ENCODE measurements at places on chromosomes 1 and 21.

- no peak for DNase-seq
Observed at GRCh38 chr1:26593385-26593784, 63.8 kb downstream of the RPS6KA1 start.

DNA sequence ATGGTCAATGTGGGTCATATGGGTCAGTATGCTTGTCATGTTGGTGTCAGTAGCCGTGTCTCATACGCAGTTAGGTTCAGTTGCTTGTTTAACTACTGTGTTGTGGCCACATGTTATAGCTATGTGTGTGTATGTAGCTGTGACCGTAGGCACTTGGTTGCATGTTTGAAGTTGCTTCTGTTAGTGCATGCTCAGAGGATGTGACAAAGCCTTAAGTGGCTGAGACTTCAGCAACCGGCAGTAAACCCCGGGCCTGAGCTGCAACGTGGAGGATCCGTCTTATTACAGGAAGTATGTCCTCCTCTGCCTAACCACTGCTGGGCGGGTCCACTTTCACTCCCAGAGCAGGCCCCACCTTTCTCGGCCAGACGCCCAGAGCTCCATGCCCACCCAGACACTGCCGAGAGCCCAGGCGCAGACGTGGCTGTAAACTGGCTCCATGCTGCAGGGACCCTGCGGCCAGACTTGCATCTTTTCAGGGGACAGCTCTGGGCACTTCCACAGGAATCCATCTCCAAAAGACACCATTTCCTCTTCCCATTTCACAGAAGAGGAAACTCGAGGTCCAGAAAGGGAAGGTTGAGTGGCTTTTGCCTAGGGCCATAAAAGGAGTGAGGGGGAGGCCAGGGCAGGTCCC is 2.2 kb downstream of the TCEA3 start:
- no peak for DNase-seq

GRCh38 chr1:34266127-34266951 is 89.6 kb downstream of the C1orf94 start:
- no peak for DNase-seq

GRCh38 chr1:175390081-175390481 is 197.5 kb upstream of the KIAA0040 start:
- no peak for DNase-seq

DNA sequence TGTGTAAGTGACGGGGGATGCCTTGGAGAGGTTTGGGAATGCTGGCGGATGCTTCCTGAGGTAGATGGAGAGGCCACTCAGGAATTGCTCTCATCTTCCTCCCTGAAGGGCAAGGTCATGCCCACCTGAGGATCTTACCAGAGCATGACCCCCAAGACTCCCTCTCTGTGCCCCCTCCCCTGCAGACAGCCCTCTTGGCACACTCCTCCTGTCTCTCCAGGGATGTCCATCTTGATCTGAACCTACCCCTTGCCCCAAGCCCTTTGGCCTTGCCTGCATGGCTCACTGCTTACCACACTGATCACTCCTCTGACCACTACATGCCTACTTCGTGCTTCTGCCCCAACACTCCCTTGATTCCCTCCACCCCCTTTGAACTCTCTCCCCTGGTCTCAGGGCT is 17.9 kb upstream of the MPL start:
- no peak for DNase-seq

DNA sequence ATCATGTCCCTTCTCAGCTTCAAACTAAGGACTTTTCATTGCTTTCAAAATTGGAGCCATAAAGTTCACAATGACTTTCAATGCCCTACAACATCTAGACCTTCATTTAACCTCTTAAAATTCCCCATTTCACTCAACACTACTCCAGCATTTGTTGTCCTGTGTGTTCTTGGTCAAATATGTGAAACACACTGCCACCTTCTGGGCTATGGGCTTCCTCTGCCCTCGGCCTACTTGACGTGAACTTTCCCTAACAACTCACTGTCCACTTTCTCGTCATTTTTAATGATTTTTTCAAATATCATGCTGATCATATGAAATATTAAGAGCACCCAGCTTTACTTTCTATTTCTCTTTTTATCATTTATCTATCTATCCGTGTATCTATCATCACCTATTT is 2018.4 kb downstream of the NCAM2 start:
- DNase-seq, result no peak

DNA sequence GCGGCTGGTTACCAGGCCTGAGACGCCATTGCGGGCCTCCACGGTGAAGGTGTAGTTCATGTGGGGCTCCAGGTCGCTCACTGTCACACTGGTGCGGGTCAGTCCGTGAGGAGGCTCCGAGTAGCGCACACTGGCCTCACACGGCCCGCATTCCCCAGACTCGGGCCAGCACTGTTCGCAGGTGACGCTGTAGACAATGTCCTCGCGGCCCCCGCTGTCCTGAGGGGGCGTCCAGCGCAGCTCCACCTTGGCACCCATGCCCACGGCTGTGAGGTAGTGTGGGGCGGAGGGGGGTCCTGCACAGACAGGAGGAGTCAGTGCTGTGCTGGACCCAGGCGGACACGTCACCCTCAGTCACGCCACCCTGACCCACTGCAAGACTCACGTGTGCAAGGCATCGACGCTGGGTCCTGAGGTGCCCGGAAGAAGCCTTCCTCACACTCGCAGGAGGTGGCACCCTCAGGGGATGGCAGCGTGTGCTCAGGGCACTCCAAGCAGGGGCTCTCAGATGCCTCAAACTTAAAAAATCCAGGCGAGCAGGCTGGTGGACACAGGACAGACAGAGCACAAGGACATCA is 17.9 kb downstream of the EPHA2 start:
- DNase-seq, result no peak

DNA sequence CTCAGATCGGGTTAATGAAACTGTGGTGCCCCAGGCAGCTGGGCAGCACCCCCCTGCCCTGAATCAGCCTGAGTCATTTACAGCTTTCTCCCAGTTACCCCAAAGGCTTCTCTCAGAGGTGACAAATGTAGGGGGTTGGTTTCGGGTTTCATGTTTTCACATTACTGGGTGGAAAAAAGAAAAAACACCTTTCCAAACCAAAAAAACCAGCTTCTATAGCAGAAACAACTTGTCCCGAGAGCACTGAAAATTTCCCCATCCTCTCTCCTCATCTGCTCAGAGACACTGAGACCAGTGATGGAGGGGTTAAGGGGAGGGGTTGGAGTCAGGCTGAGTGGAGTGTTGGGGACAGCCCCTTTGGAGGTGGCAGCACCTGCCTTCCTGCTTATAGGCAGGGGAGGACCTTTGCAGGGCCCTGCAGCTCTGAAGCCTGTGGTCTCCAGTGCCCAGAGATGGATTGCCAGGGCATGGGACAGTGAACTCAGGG is 15.6 kb downstream of the UTP11 start:
- no peak for DNase-seq

- DNase-seq, result no peak
Observed at GRCh38 chr1:30743584-30744059, 14.0 kb downstream of the LAPTM5 start.

DNA sequence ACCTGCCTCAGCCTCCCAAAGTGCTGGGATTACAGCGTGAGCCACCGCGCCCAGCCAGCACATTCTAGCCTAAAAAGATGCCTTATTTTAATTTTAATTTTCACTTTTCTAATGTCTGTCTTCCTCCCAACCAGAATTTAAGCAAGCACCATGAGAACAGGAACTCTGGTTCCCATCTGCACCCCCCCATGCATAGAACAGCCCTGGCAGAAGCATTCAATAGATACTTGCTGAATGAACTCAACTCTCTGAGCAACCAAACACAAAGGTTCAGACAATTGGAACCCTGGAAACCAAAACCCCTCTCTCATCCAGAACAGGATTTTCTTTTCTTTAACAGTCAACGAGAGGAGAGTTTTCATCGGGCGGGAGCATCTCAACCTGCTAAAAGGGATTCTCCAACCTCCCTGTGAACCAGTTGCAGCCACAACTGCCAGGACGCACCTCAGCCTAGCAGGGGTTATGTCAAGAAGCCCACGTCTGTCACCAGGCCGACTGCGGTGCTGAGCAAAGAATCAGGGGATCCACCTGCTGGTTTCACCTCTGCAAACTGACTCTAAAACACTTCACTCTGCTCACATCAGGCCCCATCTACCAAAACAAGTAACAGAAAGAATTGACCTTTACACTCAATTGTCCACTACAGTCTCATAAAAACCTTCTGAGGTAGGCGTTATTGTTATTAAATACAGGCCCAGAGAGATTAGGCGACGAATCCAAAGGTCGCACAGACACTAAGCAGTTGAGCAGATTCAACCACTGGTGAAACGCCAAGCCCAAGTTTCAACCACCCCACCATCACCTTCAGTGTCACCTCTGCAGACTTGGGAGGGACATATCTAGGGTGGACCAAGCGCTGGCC is 1.7 kb downstream of the KIAA2013 start:
- DNase-seq, result no peak

DNA sequence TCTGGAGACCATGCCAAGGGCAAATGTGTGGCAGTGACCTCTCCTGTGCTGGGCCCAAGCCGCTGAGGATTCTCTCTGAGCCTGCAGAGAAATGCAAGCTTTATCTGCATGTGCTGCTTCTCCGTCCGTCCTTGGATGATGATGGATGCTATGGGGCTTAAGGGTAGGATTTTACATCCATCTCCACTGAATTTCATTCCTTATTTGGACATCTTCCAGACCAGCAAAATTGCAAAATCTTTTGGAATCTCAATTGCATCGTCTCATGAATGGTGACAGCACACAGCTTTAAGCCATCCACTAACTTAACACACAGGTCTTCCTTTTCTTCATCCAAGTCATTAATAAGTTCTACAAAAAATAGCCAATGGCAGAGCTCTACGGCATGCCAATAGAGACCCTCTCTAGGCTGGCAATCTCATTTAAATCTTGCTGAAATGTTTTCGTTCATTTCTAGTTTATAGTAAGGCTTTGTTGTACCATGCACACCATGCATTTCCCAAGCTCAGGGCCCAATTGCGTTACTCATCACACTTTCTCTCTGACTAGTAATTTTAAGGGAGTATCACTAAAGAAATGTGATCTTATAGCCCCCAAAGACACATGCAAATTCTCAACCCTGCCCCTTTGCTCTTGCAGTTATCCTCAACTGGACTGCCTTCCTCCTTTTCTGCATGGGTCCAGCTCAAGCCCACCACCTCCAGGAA is 11.1 kb downstream of the BATF3 start:
- DNase-seq, result no peak

DNA sequence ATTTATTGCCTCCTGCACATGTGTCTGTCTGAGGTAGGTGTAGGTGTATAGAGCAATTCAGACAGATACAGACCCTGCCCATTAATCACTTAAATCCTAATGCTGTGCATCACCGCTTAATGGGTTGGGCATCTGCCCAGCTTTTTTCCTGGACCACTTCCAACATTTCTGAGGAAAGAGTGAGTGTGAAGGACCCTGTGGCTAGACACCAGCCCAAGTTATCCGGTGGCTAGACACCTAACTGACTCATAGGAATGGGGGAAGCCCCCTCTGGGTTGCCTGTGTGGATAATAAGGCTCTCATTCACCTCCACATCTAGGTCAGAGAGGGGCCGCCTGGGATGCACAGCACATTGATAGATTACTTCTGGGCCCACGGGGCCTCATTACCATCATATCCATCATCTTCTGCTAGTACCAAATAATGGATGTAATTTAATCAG is 121.1 kb upstream of the RAVER2 start:
- no peak for DNase-seq

- peak; percentile 45 for DNase-seq
Observed at GRCh38 chr1:40848530-40849189, 13.5 kb downstream of the CITED4 start.

- DNase-seq, result no peak
Observed at GRCh38 chr1:107896936-107897335, 68.0 kb downstream of the VAV3 start.

DNA sequence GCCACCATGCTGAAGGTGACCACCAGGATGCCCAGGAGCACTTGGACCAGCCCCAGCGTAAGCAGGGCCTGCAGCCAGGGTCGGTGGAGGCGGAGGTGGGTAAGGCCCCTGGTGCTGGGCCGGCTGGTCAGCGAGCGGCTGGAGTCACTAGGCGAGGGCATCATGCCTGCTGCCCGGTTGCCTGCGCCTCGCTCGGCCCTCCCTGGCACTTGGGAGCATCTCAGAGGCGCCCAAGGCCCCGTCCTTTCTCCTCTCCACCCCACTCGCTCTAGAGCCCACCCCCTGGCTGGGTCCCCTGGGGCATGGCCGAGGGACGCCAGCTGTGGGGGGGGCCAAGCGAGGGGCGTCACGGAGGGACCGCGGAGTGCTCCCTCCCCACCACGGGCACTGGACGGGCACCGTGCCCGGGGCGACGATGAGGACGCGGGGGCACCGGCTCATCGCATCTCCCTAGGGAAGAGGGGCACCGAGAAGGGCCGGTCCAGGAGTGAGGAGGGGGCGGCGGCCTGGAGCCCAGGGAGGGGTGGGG is 505 bp downstream of the ENTREP3 start:
- DNase-seq, result no peak

DNA sequence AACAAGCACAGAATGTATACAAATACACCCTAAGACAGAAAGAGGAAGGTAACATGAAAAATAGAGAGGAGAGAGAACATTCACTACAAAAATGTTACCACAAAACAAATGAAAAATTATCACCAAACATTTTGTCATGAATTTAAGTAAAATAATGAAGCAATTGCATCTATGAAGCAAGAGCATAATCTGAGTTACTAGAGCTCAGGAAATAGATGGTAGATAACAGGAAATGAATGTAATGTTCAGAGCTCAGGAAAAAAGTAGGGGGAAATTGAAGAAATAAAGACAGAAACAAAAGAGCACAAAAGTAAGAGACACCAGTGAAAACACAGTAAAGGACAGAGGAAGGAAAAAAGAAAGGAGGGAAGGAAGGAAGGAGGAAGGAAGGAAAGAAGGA is 19.4 kb downstream of the SEC16B start:
- no peak for DNase-seq

GRCh38 chr1:186957314-186957713 is 128.6 kb downstream of the PLA2G4A start:
- no peak for DNase-seq

GRCh38 chr21:43734131-43734927 is 15.4 kb downstream of the PDXK start:
- no peak for DNase-seq

GRCh38 chr1:33244143-33244808 is 12.0 kb upstream of the ZNF362 start:
- DNase-seq, result no peak

DNA sequence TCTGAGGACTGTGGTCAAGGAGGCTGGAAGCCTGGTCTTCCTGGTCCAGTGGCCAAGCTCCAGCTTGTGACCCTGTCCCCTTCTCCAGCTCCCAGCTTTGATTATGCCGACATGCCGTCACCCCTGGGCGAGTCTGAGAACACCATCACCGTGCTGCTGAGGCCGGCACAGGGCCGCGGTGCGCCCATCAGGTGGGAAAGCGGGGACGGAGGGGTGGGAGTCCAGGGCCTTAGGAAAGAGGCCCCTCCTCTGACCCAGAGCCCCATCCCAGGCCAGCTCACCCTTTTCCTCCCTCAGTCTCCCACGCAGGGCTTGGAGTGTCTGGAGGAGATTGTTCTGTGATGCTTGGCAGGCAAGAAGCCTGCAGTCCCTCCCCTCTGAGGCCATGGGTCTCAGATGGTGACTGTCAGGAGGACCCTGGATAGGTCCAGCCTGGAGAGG is 43.6 kb downstream of the PTPRU start:
- no peak for DNase-seq

GRCh38 chr1:221157026-221157761 is 278.0 kb downstream of the HLX start:
- no peak for DNase-seq

- no peak for DNase-seq
Observed at GRCh38 chr1:236699366-236699765, 13.1 kb downstream of the ACTN2 start.

- DNase-seq, result no peak
Observed at GRCh38 chr1:217333939-217334338, 297.0 kb downstream of the GPATCH2 start.
